ENCODE measurements at places on chromosomes 4 and X.

- DNase-seq: no peak
Measured at GRCh38 chr4:177332119-177332518, 22.4 kb downstream of the NEIL3 start.

- DNase-seq: no peak
Measured at GRCh38 chr4:22014222-22014741, 65.7 kb upstream of the KCNIP4 start.

DNA sequence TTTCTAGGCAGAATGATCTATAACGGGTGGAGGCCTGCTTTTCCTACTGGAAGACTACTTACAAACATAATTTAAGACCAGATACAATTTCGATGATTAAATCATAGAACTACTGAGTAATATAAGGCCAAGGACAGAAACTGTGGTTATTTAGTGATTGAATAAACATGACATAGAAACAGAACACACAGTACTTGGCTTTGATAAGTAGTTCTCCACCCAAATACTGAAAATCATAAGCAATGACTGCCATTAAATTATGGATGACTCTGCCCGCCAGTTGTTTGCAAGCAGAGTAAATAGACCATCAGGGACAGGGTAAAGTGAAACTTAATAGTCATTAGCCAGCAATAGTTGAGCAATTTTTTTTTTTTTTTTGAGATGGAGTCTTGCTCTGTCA is 17.2 kb upstream of the SMIM14 start:
- DNase-seq: no peak

GRCh38 chr4:152106113-152106763 is 345.4 kb upstream of the GATB start:
- peak; percentile 27 for DNase-seq

DNA sequence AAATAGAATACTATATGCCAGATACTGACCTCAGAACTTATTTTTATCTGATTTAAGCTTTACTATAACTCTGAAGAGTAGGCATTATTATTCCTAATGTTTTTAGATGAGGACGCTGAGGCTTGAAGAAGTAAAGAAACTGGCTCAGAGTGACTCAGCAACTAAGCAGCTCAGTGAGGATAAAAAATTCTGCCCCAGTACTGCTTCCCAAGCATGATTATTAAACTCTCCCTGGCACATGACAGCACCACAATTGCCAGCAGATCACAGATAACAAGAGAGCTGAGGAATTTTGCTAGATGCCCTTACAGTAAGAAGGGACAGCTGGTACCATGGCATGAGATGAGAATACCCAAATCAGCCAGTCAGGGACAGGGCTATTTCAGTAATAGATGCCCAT is 219.4 kb downstream of the NKX6-1 start:
- DNase-seq: no peak

DNA sequence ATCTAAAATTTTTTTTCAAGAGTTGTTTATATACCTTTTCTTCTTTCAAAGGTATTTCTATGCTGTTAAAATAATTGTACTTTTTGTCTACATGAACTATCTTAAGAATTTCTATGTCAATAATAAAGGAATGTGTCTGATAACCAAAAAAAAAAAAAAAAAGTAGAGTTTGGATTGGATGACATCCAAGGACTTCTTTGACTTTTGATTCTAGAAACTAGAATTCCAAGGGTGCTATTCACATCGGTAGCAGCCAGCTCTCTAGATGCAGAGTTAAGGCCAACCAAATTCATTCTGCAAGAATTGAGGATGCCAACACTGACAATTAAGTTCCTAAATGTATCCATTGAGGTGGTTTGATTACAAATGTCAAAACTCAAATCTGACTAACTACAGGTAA is 42.0 kb upstream of the PRKG2 start:
- DNase-seq: no peak

DNA sequence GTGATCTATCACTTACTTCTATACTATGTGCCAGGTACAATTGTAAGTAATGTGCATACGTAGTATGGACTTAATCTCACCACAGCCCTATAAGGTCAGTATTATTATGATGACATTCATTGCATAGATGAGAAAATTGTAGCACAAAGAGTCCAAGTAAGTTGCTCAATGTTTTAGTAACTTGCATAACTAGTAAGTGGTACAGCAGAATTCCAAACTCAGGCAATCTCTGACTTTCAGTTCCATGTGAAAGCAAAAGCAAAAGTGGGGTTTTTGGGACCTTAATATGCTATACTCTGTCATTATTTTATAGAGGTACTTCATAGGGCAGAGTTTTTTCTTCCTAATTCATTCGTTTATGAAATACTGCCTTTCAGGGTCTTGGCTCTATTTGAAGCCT is 188.8 kb upstream of the VEGFC start:
- DNase-seq: no peak

DNA sequence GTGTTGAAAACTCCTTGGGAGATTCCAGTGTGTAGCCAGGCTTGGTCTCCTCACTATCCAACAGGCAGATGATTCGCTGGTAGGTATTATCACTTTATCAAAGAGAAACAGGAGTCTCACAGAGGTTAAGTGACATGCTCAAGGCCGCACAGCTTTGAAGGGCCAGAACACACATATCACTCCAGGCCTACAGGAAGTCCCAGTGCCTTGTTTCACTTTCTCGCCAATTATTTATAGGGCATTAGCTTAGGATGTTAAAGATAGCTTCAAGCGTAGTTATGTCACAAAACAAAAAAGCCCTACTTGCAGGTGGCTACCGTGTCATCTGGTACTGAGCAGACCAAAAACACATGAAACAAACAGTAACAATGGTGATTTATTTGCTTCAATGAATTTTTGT is 13.2 kb downstream of the ATP8A1 start:
- DNase-seq: no peak

- DNase-seq: no peak
Measured at GRCh38 chr4:140344101-140344500, 29.3 kb upstream of the SCOC start.

- no peak for DNase-seq
Measured at GRCh38 chr4:4289597-4289940, 385 bp downstream of the LYAR start.

- no peak for DNase-seq
Measured at GRCh38 chr4:88938138-88938537, 118.8 kb downstream of the FAM13A start.

GRCh38 chr4:169330811-169331210 is 60.1 kb upstream of the SH3RF1 start:
- DNase-seq: no peak

DNA sequence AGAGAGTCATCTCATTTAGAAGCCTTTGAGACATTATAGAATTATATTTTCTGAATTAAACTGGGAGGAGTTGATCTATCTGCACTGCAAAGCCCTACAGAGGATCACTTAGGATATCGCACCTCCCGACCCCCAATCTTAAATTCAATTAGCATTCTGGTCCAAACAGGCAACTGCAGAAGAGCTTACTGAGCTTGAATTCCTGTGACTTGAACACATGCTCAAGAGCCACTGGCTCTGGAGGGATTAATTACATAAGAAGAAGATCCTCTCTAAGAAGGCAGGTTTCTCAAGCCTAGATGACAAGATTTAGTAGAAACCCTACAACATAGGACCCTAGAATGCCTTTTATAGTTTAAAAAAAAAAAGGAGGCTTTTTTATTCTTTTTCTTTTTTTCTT is 548.9 kb downstream of the ARAP2 start:
- no peak for DNase-seq

- peak; percentile 10 for DNase-seq
Measured at GRCh38 chr4:1511441-1512041, 105.3 kb upstream of the NKX1-1 start.

- DNase-seq: no peak
Measured at GRCh38 chrX:152028579-152028978, 54.1 kb upstream of the GABRE start.

GRCh38 chr4:123838474-123838873 is 441.9 kb downstream of the SPRY1 start:
- DNase-seq: no peak

DNA sequence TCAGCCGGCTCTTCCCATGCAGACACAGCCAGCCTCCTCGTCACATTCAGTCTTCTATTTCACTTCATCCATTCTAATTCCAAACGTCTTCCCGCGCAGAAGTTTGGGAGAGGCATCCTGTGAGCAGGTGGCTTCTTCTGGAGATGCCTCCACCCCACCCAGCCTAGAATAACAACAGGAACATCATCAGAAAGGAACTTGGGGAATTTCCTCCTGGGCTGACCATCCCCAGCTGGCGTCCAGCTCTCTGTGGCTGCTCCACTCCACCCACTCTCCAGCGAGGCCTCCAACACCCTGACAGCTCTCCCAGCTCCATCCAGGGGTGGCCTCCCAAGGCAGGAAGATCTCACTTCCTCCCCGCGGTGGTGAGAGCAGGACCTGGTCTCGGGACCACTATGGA is 5.5 kb upstream of the C4orf50 start:
- no peak for DNase-seq

DNA sequence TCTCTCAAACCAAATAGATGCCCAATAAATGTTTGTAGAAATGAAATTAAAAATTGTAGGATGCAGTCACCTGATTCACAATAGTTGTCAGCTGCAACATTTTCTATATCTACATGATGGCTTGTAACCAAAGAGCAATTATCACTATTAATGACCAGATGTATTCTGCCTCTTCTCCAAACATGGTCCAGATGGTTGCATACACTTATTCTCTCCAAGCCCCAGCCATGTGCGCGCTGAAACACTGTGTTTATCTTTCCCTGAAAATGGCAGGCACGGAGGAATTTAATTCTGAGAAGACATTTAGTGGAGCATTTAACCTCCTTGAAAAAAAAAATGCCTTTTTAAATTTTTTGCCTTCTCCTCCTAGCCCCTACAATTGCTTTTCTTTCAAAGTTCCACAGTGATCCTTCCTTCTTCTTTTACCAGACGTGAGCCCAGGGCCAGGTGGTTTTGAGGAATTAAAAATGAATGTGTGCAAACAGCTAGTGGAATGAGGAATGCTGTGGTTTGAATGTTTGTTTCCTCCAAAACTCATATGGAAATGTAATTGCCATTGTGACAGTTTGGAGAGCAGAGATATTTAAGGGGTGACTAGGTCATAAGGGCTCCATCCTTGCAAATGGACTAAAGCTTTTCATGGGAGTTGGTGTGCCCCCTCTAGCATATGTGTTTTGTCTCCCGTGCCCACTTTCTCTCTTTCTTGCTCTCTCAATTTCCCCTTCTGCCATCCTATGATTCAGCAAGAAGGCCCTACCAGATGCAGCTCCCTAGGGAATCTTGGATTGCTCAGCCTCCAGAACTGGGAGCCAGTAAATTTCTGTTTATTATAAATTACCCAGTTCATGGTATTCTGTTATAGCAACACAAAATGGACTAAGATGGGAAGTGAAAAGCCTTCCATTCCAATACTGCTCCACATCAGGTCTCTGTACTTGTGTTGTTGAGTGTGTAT is 136.0 kb downstream of the GABRB1 start:
- no peak for DNase-seq

- no peak for DNase-seq
Measured at GRCh38 chr4:151687021-151687640, 73.7 kb downstream of the GATB start.

GRCh38 chrX:40496728-40497127 is 84.0 kb upstream of the ATP6AP2 start:
- no peak for DNase-seq

DNA sequence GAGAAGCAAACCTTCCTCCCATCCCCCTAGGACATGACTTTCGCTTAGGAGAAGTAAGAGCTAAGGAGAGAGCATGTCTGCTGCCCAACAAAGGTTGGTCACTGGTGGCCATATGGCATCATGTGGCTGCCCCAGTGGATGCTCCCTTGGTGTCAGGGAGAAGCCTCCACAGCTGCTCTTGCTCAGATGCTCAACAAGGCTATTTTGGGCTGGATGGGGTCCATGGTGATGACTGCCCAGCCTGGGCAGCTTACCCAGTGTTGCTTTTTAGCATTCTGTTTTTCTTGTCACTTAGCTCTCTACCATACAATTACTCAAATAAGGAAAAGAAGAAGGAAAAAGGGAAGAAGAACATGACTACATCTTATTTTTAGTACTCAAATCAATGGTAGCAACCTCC is 48.9 kb upstream of the PPARGC1A start:
- no peak for DNase-seq

GRCh38 chr4:99966692-99967091 is 16.6 kb upstream of the H2AZ1 start:
- DNase-seq: no peak

GRCh38 chr4:73417342-73417741 is 13.3 kb downstream of the ALB start:
- no peak for DNase-seq

DNA sequence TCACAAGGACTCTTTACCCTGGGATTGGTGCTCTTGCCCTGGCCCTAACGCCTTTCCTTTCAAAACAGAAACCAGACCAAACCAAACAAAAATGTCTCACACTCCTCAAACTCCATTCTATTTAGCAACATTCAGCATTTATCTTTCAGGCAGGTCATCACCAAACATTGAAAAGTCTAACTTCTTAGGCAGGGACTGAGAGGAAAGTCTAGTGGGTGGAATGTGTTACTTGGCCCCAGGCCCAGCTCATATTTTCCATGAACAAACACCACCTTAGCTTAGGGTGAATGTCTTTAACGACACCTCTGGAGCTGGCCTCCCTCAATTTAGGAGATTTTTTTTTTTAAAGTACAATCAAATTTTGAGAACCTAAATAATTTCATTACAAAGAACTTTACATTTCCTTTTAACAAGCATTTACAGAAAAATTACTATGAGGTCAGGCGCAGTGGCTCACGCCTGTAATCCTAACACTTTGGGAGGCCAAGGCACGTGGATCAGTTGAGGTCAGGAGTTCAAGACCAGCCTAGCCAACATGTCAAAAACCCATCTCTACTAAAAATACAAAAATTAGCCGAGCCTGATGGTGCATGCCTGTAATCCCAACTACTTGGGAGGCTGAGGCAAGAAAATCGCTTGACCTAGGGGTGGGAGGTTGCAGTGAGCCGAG is 10.2 kb upstream of the N4BP2 start:
- DNase-seq: no peak

GRCh38 chr4:13844740-13845139 is 217.2 kb upstream of the BOD1L1 start:
- no peak for DNase-seq

- no peak for DNase-seq
Measured at GRCh38 chr4:173534434-173534833, 4.4 kb upstream of the HAND2 start.

DNA sequence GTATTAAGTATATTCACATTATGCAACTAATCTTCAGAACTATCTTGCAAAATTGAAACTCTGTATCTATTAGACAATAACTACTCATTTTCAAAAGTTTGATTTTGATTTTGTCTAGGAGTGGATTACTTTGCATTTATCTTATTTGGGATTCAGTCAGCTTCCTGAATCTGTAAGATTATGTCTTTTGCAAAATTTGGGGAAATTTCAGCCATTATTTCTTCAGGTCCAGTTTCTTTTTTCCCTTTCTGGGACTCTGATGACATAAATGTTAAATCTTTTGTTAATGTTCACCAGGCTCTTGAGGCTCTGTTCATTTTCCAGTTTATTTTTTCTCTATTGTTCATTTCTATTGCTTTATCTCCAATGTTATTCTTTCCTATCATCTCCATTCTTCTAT is 15.0 kb downstream of the RPS6KA3 start:
- DNase-seq: no peak

- DNase-seq: no peak
Measured at GRCh38 chrX:140822861-140823260, 113.3 kb downstream of the LINC00632 start.

- no peak for DNase-seq
Measured at GRCh38 chr4:8541981-8542715, 38.0 kb upstream of the GPR78 start.

Data from CD4-positive, alpha-beta T cell treated with Interleukin-2 at 100 ng/mL for 4 hours (primary cell).